Cardiac fibroblast (primary cell): ENCODE measurements at places on chromosomes 2 and 18.
A peak's percentile ranks its signal among the peaks of the same experiment; 100 is the strongest.

DNA sequence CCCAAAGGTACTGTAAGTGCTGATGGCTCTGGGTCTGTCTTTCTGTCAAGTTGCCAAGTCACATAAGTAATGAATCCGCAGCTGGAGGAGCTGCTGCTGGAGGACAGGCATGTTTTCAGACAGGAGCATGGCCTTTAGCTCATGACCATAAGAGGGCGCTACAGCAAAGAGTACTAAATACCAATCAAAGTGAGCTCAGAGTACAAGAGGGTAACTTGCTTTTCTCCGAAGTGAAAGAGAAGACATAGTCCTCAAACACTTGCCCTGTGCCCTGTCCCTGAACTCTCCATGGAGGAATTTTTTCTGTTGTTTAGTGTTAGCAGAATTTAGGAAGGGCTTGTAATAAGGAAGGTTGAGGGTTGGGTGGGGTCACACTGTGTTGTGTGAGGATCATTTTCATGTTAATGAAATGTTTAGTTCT, 58.0 kb upstream of the EML6 start:
- peak; percentile 76 for DNase-seq

- DNase-seq: no peak
Measured at GRCh38 chr2:164622338-164623106, 1.2 kb upstream of the GRB14 start.

GRCh38 chr2:223442847-223443246, 159.3 kb downstream of the SCG2 start:
- DNase-seq: peak; percentile 34

DNA sequence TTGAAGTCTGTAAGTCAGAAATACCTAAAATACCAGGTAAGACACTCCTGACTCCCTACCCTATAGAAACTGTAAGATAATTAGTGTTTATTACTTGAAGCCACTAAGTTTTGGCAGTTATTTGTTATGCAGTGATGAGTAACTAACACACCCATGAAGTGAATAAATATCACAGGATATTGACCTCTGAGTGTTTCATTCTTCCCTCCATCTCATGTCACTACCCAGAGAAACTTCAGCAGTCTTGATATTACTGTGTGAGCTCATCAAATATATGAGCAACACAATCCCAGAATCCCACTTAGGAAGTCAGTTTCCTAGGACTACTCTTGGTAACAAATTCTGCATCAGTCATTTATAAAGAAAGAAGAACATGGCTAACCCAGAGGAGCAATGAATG, 529.7 kb downstream of the FBXO15 start:
- DNase-seq: no peak

DNA sequence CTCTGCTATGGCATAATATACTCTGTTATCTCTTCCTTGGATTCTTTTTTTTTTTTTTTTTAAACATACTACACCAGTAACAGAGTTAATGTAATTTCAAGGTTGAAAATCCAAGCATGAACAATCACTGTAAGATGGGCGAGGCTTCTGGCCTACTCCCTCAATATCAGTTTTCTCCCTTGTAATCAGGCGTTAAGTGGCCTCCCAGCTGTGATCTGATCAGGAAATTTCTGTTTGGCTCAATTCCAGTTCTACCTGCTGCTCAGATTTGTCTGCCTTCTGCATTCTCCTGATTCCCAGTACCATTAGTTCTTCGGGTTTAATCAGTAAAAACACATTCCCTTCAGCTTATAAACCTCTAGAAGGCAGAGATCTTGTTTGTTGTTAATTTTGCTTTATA, 18.6 kb downstream of the PRKD3 start:
- no peak for DNase-seq

DNA sequence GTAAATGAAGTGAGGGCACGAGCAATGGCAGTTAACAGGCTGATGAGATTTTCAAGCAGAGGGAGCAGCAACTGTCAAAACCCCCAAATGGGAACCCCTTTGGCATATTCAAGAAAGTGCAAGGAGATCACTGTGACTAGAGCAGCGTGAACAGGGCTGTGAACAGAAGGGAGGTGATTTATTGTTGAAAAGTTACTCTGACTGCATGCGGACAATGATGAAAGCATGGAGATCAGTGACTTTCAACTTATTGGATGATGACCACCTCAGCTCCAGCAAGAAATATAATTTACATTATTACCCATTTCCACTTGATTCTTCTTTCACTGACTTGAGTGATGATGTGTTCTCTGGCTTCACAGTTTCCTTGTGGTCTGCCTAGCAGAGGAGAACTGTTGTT, 187.8 kb upstream of the BOD1L2 start:
- no peak for DNase-seq

DNA sequence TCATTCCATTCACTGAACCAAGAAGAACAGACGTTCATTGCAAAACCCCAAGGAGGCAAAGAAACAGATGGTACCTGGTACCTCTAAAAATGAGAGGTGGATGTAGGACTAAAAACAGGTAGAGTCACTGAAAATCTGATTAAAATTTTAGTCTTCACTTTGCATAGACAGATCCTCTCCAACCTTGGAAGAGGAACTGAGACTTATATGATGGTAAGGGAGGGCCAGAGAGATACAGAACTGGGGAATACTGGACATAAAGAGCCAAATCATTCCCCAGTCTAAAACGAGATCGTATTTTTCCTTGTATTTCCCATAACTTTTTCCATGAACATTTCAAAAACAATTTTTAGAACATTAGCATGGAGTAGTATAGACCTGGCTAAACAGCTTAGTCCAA, 59.7 kb upstream of the SPOPL start:
- DNase-seq: no peak

GRCh38 chr2:43326101-43326825, 99.9 kb upstream of the ZFP36L2 start:
- DNase-seq: no peak

DNA sequence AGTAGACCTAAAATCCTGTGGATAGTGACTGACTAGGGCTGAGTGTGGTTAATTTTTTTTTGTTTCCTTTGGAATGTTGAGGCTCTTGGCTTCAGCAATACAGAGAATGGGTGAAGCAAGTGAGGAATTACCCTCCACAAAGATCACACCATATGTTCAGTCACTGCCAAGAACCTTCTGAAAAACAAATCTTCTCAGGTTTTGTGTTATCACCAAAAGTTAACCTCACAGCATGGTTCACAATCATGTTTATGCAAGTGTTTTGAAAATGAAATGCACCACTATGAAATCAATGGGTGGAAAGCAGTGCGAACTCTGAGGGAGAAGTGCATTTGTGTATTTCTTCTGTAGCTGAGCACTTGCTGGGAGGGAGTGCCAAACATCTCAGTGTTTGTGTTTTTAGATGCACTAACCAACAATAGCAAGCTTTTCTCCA, 44.4 kb downstream of the SPATS2L start:
- peak; percentile 81 for DNase-seq

GRCh38 chr2:155372969-155373368, 674.5 kb downstream of the KCNJ3 start:
- peak; percentile 26 for DNase-seq

- DNase-seq: no peak
Measured at GRCh38 chr2:43521568-43521967, 74.3 kb downstream of the THADA start.

GRCh38 chr2:236286873-236287545, 22.8 kb upstream of the ASB18 start:
- DNase-seq: no peak

DNA sequence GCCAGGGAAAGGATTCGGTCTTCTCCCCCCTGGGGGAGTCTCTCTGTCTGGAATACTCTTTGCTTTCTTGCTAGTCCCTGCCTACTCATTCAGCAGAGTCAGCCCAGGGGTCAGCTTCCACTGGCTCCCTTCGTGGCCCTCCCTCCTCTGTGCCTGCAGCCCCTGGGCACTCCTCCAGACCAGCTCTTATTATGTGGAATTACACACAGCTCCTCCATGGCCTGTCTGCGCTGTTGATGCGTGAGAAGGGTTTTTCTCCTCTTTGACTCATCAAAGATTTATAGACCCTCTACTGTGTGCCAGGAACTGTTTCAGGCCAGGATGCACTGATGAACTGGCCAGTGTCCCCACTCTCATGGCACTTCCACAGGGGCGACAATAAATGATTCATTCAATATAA, 44.4 kb downstream of the ST8SIA5 start:
- DNase-seq: no peak

DNA sequence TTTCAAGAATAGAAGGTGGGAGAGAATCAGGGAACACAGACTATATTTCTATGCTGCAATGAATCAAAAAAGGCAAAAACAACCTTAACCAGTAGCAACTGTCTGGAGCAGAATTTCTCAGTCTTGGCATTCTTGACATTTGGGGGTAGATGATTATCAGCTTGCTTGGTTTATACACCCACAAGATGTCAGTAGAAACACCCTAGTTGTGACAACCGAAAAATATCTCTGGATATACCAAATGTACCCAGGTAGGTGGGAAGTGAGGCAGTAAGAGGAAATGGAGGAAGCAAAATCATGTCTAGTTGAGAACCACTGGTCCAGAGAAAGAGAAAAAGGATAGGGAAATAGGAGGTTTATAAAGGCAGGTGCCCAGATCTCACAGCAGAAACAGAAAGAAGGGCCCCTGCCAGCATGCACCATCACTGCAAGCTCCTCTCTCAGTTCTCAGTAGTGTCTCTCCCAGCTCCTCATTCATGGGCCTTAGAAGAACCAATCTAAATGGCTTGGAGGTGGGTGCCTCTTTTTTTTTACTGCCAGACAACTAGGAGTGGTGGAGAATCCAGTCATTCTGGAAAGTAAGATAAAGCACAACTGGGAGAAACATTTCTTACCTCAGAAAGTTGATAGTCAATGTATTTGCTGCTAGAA, 50.4 kb downstream of the MBD2 start:
- DNase-seq: no peak

DNA sequence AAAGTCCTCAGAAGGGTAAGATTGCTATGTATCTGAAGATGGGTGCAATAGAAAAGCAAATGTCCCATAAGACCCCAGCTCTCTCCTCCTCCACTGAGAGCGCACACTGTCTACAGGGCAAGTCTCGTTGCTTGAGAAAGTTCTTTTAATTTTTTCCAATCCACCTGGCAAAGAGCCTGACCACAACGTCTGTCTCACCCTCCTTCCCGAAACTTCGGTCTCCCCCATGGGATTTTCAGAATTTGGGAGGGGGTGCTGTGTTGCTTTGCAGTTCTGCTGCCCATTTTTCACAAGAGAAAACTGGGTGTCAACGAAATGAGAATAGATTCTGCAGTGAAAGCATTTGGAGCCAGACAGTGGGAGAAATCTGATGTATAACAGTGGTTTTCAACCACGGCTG, 40.4 kb downstream of the SERTAD2 start:
- peak; percentile 70 for DNase-seq

GRCh38 chr18:76491473-76491775, 3.6 kb downstream of the ZNF516 start:
- peak; percentile 78 for DNase-seq

GRCh38 chr2:156541229-156541628, 105.0 kb downstream of the GPD2 start:
- DNase-seq: no peak

GRCh38 chr2:236715077-236715476, 145.5 kb downstream of the ACKR3 start:
- peak; percentile 29 for DNase-seq

- peak; percentile 12 for DNase-seq
Measured at GRCh38 chr18:10973567-10974203, 175.7 kb downstream of the PIEZO2 start.

DNA sequence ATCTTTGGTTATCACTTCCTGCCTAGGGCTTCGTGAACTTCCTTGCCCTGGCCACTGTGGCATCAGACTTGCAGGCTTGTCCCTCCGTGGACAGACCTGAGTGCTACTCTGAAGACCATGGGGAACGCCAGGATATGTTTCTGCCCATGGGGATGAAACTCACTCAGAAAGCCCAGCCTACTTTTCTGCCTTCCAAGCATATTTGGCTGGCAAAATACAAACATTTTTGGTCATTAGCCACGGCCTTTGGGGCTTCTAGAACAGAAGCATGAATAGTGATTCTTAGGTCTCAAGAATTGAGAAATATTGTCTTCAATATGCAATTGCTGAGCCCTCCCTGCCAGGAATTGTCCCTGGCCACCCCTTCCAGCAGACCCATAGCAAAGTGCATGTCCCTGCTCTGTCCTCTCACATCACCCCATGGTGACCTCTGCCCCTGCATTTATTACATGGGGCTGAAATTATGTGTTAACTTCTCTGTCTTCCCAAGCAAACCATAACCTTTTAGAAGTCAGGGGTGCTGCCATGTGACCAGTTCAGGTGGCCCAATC, 152.4 kb downstream of the OSR1 start:
- no peak for DNase-seq

DNA sequence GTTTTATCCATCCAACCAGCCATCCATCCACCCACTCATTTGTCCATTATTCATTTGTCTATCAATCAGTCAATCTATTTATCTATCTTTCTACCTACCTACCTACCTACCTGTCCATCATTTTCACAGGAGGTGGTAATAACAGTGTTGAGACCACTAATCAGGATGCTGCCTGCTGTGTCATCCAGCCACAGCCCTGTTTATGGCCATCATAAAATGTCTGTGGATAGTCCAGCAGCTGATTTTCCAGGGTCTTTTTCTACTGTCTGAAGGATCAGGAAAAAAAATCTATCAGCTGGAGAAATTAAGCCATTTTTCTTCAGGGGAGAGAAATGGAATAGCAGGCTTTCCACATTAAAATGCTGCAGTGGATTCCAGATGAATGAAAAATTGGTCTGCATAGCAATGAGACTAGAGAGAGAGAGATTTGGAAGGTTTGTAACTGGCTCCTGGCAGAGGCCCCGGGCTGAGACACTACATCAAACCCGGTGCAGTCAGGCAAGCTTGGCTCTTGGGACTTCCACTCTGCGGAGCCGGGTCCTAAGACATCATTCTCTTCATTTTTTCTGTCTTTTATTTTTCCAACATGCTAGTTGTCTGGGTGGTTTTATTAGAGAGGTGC, 33.0 kb upstream of the BOD1L2 start:
- DNase-seq: no peak

GRCh38 chr2:218172845-218173244, 6.1 kb upstream of the CXCR1 start:
- DNase-seq: no peak

GRCh38 chr2:64479259-64480117, 25.5 kb downstream of the LGALSL start:
- no peak for DNase-seq

DNA sequence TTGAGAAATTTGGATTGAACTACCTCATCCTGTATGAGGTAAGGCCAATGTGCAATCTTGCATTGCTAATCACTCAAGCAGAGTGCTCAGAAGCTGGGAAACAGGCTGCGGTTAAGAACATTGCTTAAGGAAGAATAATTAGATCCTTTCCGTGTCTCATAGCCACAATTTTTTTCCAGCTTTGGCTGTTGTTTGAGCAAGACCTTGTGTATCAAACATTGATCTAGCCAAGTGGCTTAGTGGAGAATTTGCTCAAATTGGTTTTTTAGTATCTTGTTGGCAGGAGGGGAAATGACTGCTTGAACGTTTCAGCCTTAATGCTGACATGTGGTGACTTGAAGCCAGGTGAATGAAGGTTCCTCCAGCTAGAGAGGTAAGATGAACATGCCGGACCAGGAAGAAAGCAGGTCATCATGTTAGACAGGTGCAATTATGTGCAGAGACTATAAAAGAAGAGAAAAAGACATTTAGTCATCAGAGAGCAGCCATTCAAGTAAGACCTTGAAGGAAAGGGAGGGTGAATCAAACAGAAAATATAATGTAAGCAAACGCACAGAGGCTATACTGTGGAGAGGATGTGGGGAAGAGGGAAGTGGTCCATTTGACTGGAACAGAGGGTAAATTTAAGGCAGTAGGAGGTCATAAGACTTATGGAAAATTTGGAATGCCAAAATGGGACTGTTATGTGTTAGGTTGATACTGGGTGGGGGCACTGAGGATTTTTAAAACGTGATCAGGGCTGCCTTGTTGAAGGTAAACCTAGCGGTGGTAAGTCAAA, 98.9 kb upstream of the CYP1B1 start:
- peak; percentile 96 for DNase-seq
